ENCODE measurements at places on chromosomes 12 and 14.

DNA sequence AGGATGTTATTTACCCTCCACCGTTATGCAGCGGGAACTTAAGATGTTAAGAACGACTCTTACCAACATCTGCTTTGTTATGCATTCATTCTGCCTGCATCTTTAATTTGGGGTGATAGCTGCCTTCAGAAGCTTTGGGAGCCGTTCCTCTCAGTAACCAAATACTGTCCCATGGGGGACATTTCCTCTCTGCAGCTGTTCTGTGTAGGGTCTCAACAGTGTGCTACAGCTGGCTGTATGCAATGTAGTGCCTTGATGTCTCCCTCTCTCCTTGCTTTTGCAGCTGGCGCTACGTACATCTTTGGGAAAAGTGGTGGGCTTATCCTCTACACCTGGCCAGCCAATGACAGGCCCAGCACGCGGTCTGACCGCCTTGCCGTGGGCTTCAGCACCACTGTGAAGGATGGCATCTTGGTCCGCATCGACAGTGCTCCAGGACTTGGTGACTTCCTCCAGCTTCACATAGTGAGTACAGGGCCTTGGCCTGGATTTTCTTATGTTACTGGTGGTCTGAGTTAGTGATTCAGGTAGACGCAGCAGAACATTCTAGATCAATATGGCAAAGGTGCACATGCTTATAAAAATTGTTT is 744.3 kb downstream of the DIO2 start:
- DNase-seq, result no peak

DNA sequence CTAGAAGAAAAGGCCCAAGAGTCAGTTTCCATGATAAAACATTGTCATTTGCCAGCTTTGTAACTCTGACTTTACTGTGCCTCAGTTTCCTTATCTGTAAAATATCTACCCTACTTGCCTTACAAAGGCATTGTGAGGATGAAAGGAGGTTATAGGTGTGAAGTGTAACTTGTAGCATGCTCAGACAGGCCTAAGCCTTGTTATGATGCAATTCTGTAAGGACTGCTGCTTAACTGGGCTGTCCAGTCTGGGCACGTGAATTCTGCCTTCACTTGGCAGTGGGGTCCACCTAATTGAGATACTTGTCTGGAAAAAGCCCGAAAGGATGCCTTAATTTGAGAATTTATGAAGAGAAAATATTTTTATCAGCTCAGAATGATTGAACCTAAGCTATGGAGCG is 114.5 kb upstream of the DYRK2 start:
- no peak for DNase-seq

DNA sequence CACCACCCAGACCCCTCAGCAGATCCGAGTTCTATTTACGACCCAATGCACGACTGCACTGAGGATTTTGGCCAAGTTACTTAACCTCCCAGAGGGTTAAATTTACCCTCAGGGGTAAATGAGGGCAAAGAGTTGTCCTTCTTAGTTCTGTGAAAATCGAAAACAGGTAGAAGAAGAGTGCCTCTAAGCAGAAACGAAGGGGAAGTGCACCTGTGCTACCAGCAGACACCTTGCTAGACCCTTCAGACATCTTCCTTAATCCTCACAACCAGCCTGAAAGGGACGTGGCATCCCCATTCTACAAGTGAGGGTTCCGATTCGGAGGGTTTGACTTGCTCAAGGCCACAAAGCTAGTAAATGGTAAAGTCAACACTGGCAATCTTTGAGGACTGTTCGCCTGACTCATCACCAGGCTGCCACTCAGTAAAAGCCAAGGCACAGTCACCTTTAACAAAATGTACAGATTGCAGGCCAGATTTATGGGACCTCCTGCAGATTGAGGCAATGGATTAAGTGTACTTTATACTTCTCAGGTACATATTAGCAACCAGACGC is 1.6 kb downstream of the GSG1 start:
- peak; percentile 58 for DNase-seq

DNA sequence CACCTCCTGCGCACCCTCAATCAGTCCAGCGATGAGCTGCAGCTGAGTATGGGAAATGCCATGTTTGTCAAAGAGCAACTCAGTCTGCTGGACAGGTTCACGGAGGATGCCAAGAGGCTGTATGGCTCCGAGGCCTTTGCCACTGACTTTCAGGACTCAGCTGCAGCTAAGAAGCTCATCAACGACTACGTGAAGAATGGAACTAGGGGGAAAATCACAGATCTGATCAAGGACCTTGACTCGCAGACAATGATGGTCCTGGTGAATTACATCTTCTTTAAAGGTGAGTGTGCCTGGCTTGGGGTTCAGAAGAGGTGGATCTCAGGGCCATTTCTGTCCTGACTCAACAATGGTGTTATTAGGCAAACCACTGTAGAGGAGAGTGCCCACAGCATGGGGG is 2.6 kb downstream of the SERPINA3 start:
- no peak for DNase-seq

GRCh38 chr14:55698051-55698450 is 118.0 kb downstream of the KTN1 start:
- DNase-seq, result no peak

DNA sequence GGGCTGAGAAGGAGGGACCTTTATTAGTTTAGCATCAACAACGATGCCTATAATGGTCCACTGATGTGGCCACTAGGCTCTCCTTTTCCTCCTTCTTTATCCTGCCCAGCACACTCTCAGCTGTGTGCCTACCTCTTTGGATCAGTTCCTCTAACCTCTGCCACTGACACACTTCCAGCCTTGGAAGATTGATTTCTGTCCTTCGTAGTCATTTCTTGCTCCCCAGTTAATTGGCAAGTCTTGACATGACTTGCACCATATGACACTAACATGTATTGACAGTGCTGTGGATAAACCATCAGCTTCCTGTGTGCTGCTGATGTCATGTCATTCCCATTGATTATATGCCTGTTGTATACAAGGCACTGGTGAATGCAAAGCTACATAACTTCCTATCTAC is 90.2 kb upstream of the PLEKHG7 start:
- no peak for DNase-seq

GRCh38 chr12:115709540-115710011 is 567.9 kb downstream of the MED13L start:
- no peak for DNase-seq

GRCh38 chr12:48039151-48039550 is 34.9 kb upstream of the COL2A1 start:
- no peak for DNase-seq

- no peak for DNase-seq
Measured at GRCh38 chr12:79555028-79555925, 135.5 kb downstream of the PAWR start.

- peak; percentile 4 for DNase-seq
Measured at GRCh38 chr14:100031506-100032281, 33.5 kb upstream of the EVL start.

GRCh38 chr14:55347748-55348147 is 63.9 kb downstream of the ATG14 start:
- DNase-seq, result no peak

GRCh38 chr12:69991690-69992288 is 166.8 kb downstream of the MYRFL start:
- DNase-seq, result no peak

GRCh38 chr12:76830436-76830835 is 48.4 kb downstream of the CSRP2 start:
- DNase-seq, result no peak

- DNase-seq, result no peak
Measured at GRCh38 chr12:2057795-2058408, 5.1 kb downstream of the CACNA1C start.

DNA sequence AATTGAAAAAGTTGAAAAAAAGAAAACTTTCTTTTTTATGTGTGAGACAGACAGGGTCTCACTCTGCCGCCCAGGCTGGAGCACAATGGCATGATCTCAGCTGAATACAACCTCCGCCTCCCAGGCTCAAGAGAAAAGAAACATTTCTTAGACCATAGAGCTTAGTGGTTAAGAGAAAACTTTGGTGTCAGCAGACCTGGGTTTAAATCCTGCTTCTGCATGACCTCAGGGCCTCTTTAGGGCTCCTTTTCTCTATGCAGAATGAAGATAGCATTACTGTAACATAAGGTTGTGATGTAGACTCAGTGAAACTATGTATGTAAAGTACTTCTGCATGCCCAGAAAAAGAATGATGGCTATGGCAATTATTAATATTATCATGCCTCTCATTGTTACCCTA is 104.7 kb upstream of the NUDT4 start:
- DNase-seq, result no peak

- no peak for DNase-seq
Measured at GRCh38 chr14:103196716-103197115, 73.5 kb downstream of the TNFAIP2 start.

Measured in stimulated activated CD4-positive, alpha-beta T cell treated with anti-CD3 and anti-CD28 coated beads, Interleukin-1b, Interleukin-23, amount 100 ng/mL, for 48 hours (primary cell).